ENCODE measurements at places on chromosomes 1 and 21.

DNA sequence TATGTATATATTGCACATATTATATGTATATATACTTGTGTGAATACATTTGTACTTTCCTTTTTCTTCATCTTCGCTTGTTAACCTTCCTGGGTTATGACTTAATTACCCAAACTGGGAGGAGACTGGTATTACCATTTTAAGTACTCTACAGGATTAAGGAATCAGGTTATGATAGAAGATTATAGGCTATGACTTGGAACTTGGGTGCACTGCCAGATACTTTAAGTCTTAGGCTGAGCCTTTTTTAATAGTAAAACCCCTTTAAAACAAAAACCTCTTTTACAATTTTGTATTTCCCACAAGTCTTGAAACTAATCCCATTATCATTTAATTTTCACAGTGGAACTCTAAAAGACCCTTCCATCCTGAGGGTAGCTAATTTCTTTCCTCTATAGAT, 6.0 kb downstream of the BRWD1 start:
- DNase-seq, result no peak

- DNase-seq, result no peak
These were observed 58.0 kb downstream of the KIAA0319L start for GRCh38 chr1:35499231-35499630.

DNA sequence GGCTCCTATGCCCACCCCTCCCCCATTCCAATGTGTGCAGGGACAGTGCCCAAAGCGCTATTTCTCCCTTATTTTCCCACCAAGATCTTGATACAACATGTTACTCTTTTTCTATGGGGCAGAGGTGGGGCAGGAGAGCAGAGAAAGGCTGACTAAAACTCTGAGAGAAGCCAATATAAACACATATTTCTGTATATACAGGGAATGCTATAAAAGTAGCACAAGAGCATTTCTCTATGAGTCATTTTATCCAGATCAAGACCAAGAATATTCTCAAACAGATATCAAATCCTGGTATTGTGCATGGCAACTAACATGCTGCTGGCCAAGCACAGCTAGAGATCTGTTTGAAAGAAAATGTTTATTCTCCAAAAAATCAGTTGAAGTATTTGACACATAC, 7.3 kb downstream of the WDR26 start:
- DNase-seq, result no peak

GRCh38 chr1:237411621-237412020, 369.6 kb downstream of the RYR2 start:
- no peak for DNase-seq

DNA sequence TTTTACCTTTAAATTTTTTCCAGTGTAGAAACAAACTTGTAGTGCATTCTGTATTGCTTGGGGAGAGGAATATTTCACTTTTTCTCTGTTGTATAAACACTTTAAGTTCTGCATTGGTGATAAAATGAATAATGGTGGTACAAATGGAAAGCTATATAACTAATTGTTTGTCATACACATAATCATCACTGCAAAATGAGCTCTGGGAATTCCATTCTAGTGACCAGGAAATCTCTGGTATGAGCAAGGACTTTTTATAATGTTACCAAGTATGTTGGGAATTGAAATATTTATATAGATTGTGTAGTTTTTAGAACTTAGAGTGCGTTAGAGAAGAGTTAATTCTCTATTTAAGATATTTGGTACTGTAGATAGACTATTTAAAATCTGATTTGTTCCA, 5.0 kb upstream of the FMN2 start:
- no peak for DNase-seq

DNA sequence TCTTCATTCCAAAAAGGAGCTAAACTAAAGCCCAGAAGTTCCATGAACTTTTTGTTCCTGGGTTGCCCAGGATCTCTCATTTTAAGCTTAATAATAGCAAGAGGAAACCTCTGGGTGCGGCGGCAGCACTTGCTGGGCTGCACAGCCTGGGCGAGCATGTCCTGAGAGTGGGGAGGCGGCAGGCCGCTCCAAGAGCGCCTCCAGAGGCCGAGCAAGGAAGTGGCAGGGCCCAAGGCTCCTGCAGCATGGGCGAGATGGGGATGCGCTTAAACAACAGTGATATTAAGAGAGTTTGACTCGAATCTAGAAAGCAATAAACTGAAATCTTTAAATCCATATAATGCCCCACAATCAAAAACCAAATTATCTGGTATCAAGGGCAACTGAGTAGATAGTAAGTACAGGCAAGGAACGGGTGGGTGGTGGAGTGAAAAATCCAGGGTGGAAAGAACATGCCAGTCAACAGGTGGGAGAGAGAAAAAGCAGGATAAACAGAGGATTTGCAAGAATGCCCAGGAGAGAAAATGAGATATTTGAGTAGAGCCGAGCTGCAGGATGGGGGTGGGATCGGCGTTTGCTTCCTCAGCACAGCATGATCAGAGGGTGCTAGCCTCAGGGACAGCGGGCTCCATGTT, 14.1 kb upstream of the TNR start:
- DNase-seq, result no peak

- no peak for DNase-seq
These were observed 43.6 kb downstream of the ALG6 start for GRCh38 chr1:63411066-63411465.

DNA sequence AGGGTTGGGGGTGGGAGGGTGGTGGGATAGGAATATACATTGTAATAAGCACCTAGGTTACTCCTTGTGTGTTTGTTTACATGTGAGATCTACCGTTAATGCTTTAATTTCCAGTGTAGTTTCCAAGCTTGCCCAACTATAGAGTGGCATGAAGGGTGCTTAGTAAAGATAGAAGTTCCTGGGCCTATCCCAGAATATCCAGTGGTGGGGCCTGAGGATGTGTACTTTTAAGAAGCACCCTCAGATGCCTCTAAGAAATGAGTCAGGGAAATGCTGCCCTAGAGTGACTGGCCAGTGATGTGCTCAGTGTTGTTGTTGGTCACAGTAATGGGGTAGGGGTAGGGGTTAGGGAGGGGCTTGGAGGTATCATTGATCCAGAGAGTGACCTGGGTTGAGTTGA, 141.3 kb downstream of the TSEN15 start:
- DNase-seq, result no peak

- no peak for DNase-seq
These were observed 130.4 kb downstream of the DYRK1A start for GRCh38 chr21:37496972-37497371.

DNA sequence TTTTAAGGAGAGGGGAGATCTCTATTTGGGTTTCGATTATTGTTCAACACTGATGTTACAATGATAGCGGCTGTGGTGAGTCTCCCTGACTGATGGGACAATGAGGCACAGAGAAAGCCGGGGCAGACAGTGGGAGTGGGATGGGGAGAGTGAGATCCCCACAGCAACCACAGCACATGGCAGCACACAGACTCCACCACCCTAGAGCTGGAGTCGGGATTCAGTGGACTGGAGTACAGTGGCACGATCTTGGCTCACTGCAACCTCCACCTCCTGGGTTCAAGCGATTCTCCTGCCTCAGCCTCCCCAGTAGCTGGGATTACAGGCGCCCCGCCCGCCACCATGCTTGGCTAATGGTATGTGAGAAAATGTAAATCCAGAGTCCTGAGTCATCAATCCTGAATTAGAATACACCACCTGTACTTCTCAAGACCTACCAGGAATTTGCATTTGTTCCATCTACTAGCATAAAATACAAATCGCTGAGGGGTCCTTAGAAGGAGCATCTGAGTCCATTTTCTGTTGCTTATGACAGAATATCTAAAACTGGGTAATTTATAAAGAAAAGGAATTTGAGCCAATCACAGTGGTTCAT, 125.8 kb downstream of the TOMM20 start:
- DNase-seq, result no peak

DNA sequence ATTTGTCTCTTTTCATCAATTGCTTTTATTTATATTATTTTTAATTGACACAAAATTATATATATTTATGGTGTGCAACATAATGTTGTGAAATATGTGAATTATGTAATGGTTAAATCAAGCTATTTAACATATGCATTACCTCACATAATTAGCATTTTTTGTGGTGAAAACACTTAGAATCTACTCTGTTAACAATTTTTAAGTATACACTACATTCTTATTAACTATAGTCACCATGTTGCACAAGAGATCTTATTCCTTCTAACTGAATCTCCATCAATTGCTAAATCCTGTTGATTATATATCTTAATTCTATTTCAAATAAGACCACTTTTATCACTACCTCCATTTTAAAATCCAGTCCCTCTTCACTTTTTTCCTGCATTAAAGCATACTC, 42.5 kb downstream of the PLPPR5 start:
- no peak for DNase-seq

DNA sequence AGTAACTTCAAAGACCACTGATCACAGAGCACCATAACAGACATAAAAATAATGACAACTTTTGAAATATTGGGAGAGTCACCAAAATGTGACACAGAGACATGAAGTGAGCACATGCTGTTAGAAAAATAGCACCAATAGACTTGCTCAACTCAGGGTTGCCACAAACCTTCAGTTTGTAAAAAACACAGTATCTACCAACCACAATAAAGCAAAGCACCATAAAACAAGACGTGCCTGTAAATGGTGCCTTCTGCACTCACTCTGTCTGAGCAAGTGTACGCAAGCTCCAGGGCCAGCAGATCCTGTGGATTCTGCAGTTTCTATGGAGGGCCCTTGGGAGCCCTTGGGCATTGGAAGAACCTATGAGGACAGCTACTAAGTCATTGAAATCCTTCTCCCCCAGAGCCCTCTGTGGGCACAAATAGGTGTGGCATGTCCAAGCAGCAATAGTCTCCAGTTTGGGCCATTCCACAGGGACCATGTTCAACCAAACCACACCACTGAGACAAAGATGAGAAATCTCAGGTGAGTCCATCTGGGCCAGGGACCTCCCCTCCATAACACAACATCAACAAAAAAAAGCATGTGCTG, 116.9 kb upstream of the RAB4A start:
- DNase-seq, result no peak

GRCh38 chr1:12539705-12540579, 78.1 kb downstream of the DHRS3 start:
- no peak for DNase-seq

GRCh38 chr1:170301596-170301995, 155.8 kb downstream of the NTMT2 start:
- no peak for DNase-seq

DNA sequence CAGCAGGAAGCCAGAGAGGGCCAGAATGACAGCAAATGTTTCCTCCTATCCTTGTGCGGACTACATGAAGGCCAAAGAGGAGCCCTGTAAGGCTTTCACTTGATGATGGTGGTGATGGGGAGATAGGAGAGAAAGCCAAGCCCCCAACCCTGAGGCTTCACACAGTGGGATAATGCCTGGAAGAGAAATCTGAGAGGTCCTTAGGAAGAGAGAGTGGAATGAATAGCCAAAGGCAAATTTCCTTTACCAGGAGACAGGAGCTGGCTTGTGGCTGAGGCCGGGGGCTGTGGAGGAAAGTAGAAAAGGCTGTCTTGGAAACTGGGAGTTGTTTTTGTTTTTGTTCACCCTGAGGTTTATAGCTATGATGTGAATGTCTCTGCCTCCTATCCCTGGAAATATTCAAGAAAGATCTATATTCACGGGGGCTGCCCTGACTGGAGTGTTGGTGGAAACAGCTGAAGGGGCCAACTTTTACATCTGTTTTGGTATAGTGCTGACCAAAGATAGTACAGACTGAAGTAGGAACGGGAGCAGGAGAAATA, 13.0 kb upstream of the RNF19B start:
- DNase-seq, result no peak

DNA sequence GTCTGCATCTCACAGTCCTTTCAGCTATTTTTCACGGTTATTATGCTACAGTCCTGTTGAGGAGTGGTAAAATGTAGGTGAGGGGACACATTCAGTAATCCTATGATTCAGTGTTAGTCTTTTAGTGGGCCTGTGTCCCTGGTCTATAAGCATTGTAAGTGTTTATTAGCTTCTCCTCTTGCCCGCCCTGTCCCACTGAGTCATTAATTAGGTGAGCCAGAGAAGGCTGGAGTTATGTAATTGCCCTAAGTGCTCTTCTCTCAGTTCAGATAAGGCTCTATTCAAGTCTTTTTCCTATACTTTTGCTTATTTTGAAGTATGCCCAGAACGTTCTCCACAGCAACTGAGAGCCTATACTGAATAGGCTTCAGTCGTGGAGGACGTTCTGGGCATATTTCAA, 76.3 kb upstream of the ZRANB2 start:
- no peak for DNase-seq

- no peak for DNase-seq
These were observed 393 bp downstream of the ELAPOR1 start for GRCh38 chr1:109114342-109114674.

DNA sequence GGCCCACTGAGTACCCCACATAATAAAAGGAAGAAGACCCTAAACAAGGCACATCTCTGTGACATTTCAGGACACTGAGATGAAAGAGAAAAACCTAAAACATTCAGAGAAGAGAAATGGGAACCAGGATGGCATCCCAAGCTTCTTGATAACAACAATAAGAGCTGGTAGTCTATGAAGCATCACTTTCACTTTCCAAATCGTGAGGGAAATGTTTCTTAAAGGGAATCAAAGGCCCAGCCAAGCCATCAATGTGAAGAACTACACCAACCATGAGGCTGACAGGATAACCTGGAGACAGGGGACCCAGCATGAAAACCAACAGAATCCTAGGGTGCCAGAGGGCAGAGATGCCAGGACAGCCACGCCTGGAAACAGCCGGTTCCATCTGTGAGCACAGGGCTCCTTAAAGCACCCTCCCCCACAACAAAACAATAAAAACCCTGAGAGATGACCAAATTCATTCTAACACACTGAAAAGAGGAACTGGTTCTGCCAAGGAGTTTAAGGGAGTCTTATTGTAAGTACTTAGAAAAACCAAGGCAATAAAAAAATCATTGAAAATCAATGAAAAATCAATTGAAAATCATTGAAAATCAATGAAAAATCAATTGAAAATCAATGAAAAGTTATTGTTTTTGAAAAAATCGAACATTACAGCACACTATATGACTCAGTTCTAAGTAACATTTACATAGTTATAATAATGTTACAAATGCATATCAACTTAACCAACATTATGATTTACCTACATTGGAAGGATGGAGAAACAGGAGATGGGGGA, 141.5 kb upstream of the ERG start:
- no peak for DNase-seq

DNA sequence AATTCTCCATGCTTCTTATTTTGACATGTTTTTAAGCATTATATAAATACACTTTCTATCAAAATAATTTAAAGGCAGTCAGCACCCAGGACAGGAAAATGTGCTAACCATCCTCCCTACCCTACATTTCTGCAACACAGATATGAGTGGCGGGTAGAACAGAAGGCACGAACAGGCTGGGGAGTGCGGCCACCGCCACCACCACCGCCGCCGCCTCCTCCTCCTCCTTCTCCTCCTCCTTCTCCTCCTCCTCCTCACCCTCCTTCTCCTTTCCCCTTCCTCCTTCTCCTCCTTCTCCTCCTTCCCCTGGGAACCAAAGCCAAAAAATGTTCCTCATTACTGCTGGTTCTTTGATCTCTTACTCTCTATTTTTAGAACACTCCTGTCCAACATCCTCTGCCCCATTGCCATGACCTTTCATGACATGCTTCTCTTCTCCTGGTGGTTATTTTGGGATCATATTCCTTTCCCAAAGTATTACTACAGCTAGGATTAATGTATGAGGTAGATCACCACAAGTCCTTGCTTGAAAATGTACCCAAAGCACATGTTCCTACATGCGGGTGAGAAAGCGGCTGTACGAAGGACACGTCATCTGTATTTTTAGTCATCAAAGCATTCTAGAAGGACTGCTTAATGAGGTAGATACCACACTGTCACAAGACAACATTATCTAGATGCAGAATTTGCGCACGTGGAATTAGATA, 24.5 kb upstream of the CCN1 start:
- DNase-seq, result no peak

GRCh38 chr1:162279136-162279498, 97.5 kb downstream of the SPATA46 start:
- peak; percentile 51 for DNase-seq

Data from NCI-H1417 treated with DMSO at 0.1 percent for 48 hours (cell line).